ENCODE measurements at places on chromosomes 5 and 9. TPM values are rescaled to one million over a fixed set of nuclear protein-coding genes. Genes with fewer than 3 reads are reported as not detected.

The RLN2 gene
- total RNA-seq: not detected

The RLN1 gene
- total RNA-seq: not detected

The FEM1C gene
- total RNA-seq: 27.5 TPM

The SPATA6L gene
- 0.57 TPM for total RNA-seq

GRCh38 chr5:117347280-117347679, 772.7 kb upstream of the SEMA6A start:
- no peak overlapping the region for H3K27ac ChIP-seq
- no peaks in the 10 kb centered on the region for H3K4me1 ChIP-seq

DNA sequence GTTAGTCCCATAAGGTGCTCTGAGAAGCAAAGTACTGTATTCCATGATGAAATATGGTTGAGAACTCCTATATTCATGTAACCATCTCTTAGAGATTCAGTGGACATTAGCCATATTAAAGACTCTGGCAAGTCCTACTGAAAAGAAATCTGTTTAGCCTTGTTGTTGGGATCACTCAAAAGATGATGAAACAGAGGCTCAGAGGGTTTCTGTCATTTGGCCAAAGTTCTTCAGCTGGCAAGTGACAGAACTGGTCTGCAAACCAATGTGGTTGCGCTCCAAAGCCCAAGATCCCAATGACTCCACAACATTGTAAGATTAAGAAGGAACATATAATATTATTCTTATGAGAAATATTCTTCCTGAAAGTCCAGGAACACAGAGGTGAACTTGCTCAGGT, 462.9 kb downstream of the ACTL7B start:
- no peaks in the 10 kb centered on the region for H3K36me3 ChIP-seq
- no peak for DNase-seq
- no peaks in the 10 kb centered on the region for H3K4me1 ChIP-seq
- no peak overlapping the region for H3K4me3 ChIP-seq
- no peaks in the 10 kb centered on the region for H3K27me3 ChIP-seq

GRCh38 chr9:107946364-107947141, 457.0 kb upstream of the KLF4 start:
- no peaks in the 10 kb centered on the region for H3K36me3 ChIP-seq
- DNase-seq: no peak
- peaks cover 10% of the 10 kb centered on the region for H3K4me1 ChIP-seq
- no peaks in the 10 kb centered on the region for H3K27me3 ChIP-seq
- no peak overlapping the region for H3K27ac ChIP-seq

- no peaks in the 10 kb centered on the region for H3K27me3 ChIP-seq
- no peak overlapping the region for H3K27ac ChIP-seq
- H3K36me3 ChIP-seq: no peaks in the 10 kb centered on the region
- H3K4me1 ChIP-seq: no peaks in the 10 kb centered on the region
- H3K4me3 ChIP-seq: no peak overlapping the region
Measured at GRCh38 chr9:107954312-107954711, 464.7 kb upstream of the KLF4 start.

- DNase-seq: no peak
- no peaks in the 10 kb centered on the region for H3K4me1 ChIP-seq
- no peaks in the 10 kb centered on the region for H3K27me3 ChIP-seq
- peaks cover 3% of the 10 kb centered on the region for H3K36me3 ChIP-seq
- no peak overlapping the region for H3K4me3 ChIP-seq
Measured at GRCh38 chr9:133781828-133782135, 43.6 kb upstream of the SARDH start.

GRCh38 chr5:111769541-111769940, 12.5 kb upstream of the NREP start:
- no peak overlapping the region for H3K4me3 ChIP-seq
- no peak overlapping the region for H3K27ac ChIP-seq
- H3K36me3 ChIP-seq: no peaks in the 10 kb centered on the region
- peaks cover 19% of the 10 kb centered on the region for H3K27me3 ChIP-seq

- peaks cover 12% of the 10 kb centered on the region for H3K27me3 ChIP-seq
- no peak for DNase-seq
- H3K36me3 ChIP-seq: no peaks in the 10 kb centered on the region
- no peak overlapping the region for H3K27ac ChIP-seq
- no peak overlapping the region for H3K4me3 ChIP-seq
- H3K4me1 ChIP-seq: no peaks in the 10 kb centered on the region
Measured at GRCh38 chr9:113753398-113754119, 122.5 kb upstream of the ZNF618 start.

DNA sequence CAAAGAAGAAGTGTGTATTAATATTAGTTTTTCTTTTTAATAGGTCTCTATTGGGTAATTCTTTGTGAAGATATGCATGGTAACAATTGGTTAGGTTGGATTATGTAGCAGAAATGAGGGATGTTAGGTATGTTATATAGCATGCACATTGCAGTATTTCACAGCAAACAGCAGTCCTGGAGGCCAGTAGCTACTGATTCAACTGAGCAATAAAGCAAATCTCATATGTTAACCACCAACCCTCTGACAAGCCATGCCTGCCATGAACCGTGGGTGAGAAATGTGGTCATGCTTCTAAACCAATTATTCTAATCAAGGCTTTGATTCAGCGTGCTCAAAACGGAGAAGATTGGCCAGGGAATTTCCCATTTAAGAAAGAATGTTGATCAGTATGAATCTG, 313.0 kb upstream of the CDH6 start:
- no peaks in the 10 kb centered on the region for H3K4me1 ChIP-seq
- no peak for DNase-seq
- no peak overlapping the region for H3K4me3 ChIP-seq
- no peaks in the 10 kb centered on the region for H3K36me3 ChIP-seq

- DNase-seq: no peak
- no peaks in the 10 kb centered on the region for H3K27me3 ChIP-seq
- H3K4me1 ChIP-seq: peaks cover 20% of the 10 kb centered on the region
- no peak overlapping the region for H3K4me3 ChIP-seq
- 0 out of 2 replicates have a peak, but pooled peaks cover 6% of the 10 kb centered on the region for H3K36me3 ChIP-seq
Measured at GRCh38 chr5:55222092-55222984, 4.8 kb downstream of the MCIDAS start.

GRCh38 chr9:125099816-125100215, 43.5 kb downstream of the SCAI start:
- H3K36me3 ChIP-seq: no peaks in the 10 kb centered on the region
- no peaks in the 10 kb centered on the region for H3K27me3 ChIP-seq
- no peak overlapping the region for H3K27ac ChIP-seq
- no peak for DNase-seq
- no peak overlapping the region for H3K4me3 ChIP-seq

Data from HCT116 (cell line).